ENCODE measurements at places on chromosomes 5 and 9.

GRCh38 chr5:177382423-177383029 lies 1.7 kb upstream of the SLC34A1 start:
- DNase-seq: no peak

DNA sequence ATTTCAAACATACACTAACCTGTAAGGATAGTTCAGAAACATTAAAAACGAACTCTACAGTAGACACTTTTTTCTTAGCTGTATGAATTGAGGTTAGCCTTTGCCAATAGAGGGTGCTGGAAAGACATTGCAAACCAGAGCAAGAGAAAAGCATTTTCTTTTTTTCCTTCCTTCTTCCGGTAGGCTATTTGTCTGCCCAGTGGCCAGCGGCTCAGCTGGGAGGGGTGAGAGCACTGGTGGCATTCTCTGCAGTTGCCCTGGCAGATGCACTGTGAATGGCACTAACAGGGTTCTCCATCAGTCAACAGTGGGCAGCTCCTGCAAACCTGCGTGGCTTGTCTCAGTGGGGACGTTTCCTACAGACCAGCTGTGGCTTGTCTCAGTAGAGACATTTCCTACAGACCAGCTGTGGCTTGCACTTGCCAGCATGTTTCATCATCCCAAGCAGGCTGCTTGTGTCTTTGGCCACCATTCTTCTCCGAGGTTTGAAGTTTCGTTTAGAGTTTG lies 984.5 kb upstream of the CDH18 start:
- no peak for DNase-seq

- no peak for DNase-seq
Measured at GRCh38 chr5:39191216-39191615, 28.1 kb downstream of the FYB1 start.

DNA sequence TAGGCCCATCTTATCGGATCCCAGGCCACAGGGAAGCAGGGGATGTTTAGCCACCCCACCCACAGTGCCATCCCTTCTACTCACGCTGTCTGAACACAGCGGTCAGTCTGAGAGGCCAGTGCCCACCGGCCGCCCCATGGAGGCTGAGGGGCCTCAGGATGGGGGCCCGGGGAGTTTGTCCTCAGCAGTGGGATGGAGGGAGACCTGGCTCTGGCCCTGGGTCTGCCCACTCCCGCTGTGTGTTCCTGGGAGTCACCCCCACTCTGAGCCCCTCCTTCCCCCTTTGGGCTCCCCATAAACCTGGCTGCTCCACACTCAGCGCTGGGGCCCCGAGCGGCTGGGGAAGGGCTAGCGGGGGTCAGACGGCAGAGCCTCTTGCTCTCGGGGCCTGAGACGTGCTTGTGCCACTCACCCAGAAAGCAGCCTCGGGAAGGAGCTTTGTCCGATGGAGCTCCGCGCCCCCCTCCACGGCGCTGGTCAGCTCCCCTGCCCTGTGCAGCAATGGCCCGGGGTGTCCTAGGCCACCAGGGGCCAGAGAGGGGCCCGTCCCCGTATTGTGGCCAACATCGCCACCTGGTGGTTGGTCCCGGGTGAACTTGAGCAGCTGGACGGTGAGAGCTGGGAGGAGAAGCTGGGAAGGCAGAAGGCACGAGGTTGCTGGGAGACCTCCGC lies 10.9 kb upstream of the LAMC3 start:
- peak; percentile 25 for DNase-seq

GRCh38 chr9:77935974-77936373 lies 95.6 kb downstream of the GNAQ start:
- DNase-seq: no peak

- DNase-seq: peak; percentile 36
Measured at GRCh38 chr5:169350016-169350415, 49.1 kb upstream of the SLIT3 start.

- DNase-seq: no peak
Measured at GRCh38 chr5:177134697-177135225, 1.2 kb downstream of the NSD1 start.

DNA sequence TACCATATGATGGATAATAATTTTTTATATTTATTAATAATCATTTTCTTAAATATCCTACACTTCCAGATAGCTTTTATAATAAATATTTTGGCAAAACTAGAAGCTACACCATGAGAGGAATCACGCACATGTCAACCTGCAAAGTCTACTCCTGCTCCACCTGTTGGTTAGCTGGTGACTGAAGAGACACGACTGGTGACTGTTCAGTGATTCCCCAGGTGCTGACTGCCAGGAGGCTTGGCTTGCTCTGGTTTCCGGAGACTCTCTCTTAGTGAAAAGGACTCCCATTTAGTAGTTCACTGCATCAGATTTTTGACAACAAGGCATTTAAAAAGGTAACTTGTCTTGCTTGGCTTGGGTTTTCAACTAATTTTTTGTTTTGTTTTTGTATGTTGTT lies 20.9 kb downstream of the GZMA start:
- no peak for DNase-seq

DNA sequence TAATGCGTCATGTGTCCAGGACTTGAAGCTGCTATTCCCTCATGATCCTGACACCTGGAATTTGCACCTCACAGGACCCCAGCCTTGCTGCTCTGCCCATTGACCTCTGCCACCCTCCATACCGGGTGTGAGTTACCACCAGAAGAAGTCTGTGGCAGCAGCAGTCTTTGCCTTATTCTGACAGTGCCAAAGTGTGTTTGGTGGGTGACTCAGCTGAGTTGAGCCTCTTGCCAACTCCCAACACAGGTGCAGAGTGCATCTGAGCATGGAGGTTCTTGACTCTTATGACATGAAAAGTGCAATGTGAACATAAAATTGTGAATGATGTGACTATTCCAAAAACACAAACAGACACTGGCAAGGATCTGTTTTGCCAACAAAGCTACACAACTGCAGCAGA lies 1166.5 kb upstream of the CDH18 start:
- DNase-seq: no peak

GRCh38 chr5:58080573-58080972 lies 379.3 kb downstream of the PLK2 start:
- DNase-seq: no peak

GRCh38 chr9:129667850-129668249 lies 2.4 kb downstream of the PRRX2 start:
- DNase-seq: no peak

DNA sequence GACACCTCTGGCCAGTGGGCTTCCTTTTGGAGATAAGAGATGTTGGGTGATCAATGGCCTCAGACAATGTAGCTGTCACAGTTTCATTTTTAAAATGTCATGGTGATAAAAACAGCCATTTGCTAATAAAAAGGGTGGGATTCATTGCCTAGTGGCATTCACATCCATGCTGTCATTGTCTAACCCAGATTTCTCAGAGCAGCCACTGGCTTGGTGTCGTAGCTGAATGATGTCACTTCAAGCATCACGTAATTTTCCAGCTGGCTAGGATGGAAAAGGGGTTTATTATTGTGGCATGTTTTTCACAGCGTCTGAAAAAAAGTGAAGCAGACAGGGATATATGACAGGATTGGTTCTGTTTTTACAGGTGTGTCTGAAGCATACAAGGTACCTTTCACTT lies 184.7 kb downstream of the AOPEP start:
- DNase-seq: no peak

GRCh38 chr5:10607023-10607665 lies 43.3 kb downstream of the ANKRD33B start:
- DNase-seq: no peak

DNA sequence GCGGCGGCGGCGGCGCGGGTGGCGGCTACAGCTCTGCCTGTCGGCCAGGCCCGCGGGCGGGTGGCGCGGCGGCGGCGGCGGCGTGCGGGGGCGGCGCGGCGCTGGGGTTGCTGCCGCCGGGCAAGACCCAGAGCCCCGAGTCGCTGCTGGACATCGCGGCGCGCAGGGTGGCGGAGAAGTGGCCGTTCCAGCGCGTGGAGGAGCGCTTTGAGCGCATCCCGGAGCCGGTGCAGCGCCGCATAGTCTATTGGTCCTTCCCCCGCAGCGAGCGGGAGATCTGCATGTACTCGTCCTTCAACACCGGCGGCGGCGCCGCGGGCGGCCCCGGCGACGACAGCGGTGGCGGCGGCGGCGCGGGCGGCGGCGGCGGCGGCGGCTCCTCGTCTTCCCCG lies 296 bp downstream of the ZSWIM6 start:
- no peak for DNase-seq

All from fibroblast of skin of left quadriceps (primary cell).